ENCODE measurements at places on chromosomes 13 and 19.

DNA sequence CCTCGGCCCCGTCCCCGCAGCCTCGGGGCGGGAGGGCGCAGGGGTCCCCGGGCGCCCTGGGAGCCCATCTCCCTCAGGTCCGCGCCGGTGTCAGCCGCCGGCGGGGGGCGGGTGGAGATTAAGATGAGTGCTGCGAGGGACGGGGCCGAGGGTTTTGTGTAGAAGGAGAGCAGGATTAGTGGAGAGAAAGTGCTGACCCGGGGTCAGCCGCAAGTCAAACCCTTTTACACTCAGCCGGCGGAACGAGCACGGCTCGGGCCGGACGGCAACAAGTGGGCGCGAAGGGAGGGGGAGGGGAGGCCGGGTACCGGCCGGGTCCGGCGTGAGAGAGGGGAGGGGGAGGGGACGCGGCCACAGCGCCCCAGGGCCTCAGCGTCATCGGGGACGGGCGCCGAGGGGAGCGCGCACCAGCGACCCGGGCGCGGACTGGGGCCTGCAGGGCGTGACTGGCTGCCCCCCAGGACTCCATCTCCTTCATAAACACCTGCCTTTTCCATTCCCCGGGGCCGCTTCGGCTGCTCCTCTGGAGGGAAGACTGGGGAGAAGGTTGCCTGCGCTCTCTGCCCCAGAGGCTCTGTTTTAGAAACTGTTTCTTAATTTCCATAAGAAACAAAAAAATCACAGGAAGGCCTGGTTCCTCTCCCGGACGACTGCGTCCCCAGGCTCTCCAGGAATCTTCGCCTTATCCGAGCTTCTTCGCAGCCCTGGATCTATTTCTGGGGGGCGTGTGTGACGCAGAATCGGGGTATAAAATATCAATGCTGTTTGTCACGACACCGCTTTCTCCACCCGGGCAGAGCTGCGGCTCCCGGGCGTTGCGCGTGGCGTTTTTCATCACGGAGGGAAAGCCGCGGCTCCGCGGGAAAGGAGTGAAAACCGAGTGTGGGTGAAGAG, 6.5 kb downstream of the SOX1 start:
- no peak for DNase-seq

- DNase-seq: no peak
Observed at GRCh38 chr19:3462991-3463713, 17.2 kb downstream of the SMIM24 start.

- DNase-seq: no peak
Observed at GRCh38 chr19:31659897-31660210, 310.6 kb upstream of the TSHZ3 start.

GRCh38 chr19:57786286-57786685, 16.8 kb downstream of the ZNF586 start:
- no peak for DNase-seq

- no peak for DNase-seq
Observed at GRCh38 chr19:2255112-2255845, 938 bp downstream of the JSRP1 start.

- DNase-seq: no peak
Observed at GRCh38 chr13:64723724-64724123, 2506.4 kb downstream of the PCDH9 start.

DNA sequence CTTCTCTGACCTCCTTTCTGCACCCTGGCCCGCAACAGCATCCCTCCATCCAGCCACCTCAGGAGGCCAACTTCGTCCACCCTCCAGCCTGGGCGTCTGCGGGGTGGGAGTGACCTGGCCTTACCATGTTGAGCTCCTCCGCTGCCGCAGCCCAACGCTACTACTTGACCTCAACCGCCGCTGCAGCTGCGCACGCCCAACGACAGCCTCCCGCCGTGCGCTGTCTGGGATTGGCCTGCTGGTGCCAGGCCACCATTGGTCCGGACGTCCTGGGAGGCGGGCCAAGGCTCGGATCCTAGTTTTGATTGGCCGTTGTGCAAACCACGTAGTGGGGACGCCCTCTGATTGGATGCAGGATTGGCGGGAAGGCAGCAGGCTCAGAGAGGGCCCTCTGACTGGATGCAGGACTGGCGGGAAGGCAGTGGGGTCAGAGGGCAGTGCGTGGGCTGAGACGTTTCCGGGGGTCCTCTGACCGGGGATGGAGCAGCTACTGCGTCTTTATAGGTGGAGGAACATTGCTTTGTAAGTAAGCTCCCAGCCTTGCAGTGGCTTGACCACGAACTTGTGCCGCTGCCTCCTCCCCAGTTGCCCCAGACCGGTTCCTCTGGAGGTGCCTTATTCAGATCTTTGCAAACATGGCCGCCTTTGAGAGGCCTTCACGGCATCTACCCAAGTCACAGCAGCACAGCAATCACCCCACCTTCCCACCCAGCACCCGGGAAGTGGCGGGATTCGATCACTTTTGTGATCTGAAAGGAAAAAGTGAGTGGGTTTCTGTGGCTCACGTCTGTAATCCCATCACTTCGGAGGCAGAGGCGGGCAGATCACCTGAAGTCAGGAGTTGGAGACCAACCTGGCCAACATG, at the start of gene TUBA3C:
Gene TUBA3C (minus strand): TSS at position 204 of the 865 bp plus-strand sequence. CDS start 77 bp downstream, at position 127.
- DNase-seq: no peak

DNA sequence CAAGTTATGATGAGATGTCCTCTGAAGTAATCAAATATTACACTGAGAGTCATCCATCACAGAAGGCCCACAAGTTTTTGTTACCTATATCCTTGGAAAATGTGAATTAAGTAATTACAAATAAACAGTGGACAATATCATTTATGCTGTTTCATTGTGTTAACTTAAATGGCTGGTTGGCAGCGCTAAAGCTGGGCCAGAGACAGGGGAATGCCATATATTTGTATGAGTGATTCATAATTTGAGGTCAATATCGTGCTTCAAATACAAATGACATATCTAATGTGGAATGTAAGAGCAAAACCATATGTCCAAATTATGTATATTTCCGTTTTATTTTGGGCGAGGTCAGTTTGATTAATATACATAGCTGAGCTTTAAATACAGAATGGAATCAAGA, 1556.2 kb downstream of the SLITRK5 start:
- no peak for DNase-seq

DNA sequence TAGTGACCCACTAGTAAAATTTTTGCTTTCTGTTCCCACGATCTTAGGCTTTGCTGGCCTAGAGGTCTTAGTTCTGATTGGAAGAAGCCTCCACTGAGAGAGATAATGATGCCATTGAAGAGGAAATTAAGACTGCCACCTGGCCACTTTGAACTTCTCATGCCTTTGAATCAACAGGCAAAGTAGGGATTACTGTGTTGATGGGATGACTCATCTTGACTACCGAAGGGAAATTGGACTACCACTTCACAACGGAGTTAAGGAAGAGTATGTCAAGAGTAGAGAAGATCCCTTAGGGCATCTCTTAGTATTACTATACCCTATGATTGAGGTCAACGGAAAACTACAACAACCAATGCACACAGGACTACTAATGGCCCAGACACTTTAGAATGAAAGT, 12.7 kb upstream of the FREM2 start:
- no peak for DNase-seq

GRCh38 chr19:52896431-52897137, 851 bp downstream of the ZNF320 start:
- peak; percentile 13 for DNase-seq

DNA sequence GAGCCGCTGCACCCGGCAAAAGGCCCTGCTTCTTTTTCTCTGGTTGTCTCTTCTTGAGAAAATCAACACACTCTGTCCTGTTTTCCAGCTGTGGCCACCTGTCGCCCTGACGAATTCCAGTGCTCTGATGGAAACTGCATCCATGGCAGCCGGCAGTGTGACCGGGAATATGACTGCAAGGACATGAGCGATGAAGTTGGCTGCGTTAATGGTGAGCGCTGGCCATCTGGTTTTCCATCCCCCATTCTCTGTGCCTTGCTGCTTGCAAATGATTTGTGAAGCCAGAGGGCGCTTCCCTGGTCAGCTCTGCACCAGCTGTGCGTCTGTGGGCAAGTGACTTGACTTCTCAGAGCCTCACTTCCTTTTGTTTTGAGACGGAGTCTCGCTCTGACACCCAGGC, 17.2 kb downstream of the LDLR start:
- DNase-seq: no peak

DNA sequence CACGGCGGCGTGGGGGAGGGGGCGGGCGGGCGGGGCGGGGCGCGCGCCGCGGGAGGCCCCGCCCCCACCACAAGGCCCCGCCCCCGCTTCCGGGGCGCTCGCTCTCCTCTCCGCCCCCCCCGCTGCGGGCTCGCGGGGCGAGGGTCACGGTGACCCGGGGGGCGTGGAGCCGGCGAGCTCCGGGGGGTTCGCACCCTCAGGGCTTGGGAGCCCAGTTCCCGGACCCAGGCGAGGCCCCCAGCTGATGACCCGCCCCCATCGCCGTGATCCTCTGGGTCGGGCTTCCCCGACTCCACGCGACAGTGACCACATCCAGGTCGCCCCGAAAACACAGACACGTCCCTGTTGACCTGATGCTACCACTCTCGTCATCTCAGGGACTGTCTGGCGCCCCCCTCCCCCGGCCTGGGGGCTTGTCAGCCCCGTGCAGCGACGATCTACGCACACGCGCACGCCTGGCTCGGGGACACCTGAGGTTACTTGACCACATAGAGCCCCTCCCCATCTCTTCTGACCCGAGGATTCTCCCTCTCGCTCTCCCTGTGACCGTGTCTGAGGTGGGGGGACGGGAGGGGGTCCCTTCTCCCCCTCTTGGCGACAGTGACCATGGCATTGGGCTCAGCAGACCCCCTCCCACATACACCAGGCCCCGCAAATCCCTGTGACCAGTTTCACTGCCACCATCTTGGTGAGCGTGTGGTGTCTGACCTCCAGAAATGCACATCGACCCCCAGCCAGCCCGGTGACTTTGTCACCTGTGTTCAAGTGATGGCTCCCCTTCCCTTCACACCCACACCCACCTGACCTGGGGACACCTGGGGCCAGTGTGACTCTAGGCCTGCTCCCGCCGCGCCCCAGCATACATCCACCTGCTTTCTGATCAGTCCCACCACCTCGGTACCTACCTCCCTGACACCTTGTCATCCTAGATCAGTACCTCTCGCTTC, 670 bp downstream of the MAP2K7 start:
- DNase-seq: no peak

GRCh38 chr19:53549340-53549739, 11.4 kb downstream of the ZNF331 start:
- DNase-seq: no peak

DNA sequence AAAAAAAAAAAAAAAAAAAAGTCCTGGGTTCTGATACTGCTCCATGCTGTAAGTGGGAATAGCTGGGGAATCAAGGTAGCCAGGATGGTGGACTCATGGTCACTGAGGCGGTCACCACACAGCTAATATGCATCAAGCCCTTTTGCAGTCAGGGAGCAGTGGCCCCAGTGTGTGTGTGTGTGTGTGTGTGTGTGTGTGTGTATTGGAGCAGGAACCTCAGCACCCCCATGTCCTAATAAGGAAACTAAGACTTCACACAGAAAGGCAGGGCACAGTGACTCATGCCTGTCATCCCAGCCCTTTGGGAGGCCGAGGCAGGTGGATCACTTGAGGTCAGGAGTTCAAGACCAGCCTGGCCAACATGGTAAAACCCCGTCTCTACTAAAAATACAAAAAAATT, 12.0 kb downstream of the B3GNT3 start:
- no peak for DNase-seq

DNA sequence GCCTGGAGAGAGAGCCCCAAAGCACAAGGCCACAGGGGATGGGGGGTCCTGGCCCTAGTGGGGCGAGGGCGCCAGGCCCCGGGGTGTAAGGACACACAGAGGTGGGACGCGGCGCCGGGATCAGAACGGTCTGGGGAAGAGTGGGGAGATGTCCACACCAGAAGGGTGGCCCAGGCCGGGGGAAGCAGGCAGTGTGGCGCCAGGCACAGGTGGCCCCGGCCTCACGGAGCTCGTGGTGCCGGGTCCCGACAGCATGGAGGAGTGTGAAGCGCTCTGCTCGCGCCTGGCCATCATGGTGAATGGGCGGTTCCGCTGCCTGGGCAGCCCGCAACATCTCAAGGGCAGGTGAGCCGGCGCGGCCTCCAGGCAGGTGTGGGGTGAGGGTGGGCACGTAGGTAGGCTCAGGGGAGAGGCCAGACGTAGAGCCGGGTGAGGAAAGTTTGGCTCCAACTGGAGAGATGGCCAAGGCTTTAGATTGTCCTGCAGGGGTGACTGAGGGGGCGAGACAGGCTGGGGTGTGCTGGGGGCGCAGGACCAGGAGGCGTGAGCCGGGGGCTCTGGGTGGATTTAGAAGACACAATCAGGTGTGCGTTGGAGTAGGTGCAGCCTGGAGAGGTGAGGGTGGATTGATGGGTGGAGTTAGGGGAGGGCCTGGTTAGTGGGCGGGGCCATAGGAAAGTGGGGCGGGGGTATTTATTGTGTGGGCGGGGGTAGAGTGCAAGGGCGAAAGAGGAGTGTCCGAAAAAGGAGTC, 2.9 kb upstream of the ARHGAP45 start:
- DNase-seq: no peak

- no peak for DNase-seq
Observed at GRCh38 chr19:42552086-42553065, 24.1 kb upstream of the CEACAM1 start.

- DNase-seq: no peak
Observed at GRCh38 chr13:50133358-50133953, 118.2 kb downstream of the KCNRG start.

DNA sequence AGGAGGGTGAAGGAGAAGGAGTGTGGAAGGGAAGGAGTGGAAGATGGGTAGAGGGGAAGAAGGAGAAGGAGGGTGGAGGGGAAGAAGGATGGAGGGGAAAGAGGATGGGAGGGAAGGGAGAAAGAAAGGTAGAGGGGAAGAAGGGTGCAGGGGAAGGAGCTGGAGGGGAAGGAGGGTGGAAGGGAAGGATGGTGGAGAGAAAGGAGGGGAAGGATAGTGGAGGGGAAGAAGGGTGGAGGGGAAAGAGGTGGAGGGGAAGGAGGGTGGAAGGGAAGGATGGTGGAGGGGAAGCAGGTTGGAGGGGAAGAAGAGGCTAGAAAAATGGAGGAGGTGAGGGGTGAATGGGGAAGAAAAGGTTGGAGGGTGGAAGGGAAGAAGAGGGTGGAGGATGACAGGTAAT, 927.9 kb downstream of the UQCRFS1 start:
- DNase-seq: no peak

DNA sequence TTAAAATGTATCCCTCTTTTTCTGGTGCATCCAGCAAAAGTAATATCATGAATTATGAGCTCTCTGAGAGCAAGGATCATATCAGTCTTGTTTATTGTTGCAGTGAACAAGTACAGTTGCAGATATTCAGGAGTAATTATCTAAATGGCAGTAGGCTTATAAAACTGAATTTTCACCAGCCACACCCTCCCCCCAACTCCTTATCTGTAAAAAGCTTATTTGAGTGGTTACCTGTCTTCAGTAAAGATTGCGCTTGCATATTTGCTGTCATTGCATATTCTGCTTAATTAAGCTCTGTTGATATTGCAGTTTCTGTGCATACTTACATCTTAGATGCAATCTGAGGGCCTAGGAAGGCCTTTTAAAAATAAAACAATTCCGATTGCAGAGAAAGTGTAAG, 87.3 kb downstream of the DNAJC15 start:
- DNase-seq: no peak

- DNase-seq: no peak
Observed at GRCh38 chr13:108933061-108933460, 303.6 kb downstream of the MYO16 start.

DNA sequence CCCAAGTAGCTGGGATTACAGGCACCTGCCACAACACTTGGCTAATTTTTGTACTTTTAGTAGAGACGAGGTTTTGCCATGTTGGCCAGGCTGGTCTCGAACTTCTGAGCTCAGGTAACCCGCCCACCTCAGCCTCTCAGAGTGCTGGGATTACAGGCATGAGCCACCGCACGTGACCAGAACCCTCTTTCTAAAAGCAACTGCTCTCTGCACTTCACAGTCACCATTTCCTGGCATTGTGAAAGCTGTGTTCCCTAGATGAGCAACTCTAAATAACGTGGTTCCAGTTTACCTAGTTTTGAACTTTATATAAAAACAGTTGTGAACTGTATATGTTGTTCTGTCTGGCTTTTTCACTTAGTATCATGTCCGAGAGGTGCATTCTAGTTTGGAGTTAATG, 152.9 kb downstream of the SIPA1L3 start:
- peak; percentile 39 for DNase-seq

Data from lung (tissue), 17 donors.